ENCODE measurements at places on chromosomes 7 and 10. TPM values are rescaled to one million over a fixed set of nuclear protein-coding genes. Genes with fewer than 3 reads are reported as not detected.

Gene CYP3A4
- 0.07 TPM for polyA plus RNA-seq

- DNase-seq, result peak; percentile 93
Observed at GRCh38 chr7:94620703-94621118, 35.2 kb downstream of the SGCE start.

DNA sequence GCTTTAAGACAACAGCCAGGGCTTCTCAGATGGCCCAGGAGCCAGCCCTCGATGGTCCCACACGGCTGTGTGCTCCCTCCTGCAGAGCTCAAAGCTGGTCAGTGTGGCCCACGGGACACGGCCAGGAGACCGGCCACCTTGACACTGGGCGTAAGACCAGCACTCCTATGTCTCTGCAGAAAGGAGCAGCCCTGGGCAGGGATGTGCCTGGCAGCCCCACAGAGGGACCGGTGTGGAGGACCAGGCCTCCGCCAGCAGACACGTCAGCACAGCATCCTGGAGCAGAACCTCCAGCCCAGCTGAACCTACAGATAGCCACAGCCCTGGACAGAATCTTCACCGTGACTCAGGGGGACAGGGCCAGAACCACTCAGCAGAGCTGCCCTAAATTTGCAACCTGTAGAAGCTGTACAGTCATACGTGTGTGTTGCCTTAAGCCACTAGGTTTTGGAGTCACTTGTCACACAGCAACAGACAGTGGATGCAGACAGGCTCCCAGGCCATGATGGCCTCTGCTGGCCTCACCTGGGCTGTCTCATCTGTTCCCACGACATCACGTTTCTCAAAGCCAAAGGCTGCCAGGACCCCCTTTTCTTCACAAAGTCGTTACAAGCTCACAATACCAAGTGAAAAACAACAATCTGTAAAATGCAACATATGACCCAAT lies 132.4 kb downstream of the DIP2C start:
- DNase-seq, result no peak

DNA sequence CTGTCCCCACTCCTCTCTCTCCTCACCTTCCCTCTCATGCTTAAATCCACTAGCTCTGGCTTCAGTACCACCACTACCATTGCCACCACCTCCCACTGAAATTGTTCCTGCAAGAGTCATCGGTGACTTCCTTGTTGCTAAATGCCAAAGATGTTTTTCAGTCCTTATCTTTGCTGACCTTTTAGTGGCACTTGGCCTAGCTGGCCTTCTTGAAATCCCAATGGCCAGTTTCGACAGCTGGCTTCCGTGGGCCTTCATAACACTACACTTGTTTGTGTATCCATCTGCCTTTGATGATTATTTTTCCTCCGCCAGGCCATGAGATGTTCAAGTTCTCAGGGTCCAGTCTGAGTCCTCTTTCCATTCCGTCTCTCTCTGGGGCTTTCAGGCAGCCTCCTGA lies 118.2 kb upstream of the NANOS1 start:
- no peak for DNase-seq

DNA sequence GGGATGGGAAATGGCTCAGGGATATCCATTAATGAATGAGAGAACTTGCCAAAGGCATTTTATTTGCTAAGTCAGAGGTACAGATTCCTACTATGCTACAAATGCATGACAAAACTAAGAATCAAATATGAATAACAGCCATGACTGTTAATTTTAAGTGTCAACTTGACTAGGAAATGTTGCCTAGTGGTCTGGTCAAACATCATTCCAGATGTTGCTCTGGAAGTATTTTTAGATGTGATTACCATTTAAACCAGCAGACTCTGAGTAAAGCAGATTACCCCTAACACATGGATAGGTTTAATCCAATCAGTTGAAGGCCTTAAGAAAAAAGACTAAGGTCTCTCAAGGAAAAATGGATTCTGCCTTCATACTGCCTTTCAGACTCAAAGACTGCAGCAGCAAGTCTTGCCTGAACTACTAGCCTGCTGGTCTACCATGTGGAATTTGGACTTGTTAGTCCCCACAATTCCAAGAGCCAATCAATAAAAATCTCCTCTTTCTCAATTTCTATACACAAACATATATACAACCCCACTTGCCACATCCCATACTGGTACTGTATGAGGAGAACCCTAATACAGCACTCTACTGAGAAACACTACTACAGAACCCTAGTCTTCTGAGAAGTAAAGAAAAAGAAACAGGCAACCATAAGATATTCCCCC lies 119.1 kb downstream of the NRBF2 start:
- DNase-seq, result no peak

Gene AKR1D1
- not detected for polyA plus RNA-seq

Gene FAM25A
- not detected for polyA plus RNA-seq

DNA sequence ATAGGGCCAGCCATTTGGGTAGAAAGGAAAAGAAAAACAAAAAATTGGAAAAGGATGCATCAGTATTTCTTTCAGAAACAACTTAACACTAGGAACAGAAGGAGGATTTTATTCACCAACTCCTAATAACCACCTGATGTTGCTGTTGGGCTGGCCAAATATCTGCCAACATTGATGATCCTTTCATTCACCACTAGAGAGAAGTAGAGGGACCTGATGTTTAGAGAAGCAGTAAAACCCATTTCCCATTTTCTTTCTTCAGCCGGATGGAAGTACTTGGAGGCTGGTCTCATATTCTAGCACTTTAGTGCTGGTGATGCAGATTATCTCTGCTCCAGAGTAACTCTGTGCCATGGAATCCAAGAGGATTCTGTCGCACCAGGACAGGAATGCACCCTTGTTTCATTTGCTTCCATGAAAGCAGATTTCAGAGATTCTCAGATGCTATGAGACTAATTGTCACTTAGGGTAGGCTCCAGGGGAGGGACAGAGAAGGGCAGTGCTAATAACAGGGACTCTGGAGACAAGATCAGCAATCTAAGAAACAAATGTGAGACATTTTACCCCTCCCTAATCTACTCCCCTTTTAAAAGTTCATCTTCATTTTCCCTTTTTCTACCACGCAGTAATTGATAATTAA lies 3.1 kb downstream of the KLLN start:
- DNase-seq, result peak; percentile 82

DNA sequence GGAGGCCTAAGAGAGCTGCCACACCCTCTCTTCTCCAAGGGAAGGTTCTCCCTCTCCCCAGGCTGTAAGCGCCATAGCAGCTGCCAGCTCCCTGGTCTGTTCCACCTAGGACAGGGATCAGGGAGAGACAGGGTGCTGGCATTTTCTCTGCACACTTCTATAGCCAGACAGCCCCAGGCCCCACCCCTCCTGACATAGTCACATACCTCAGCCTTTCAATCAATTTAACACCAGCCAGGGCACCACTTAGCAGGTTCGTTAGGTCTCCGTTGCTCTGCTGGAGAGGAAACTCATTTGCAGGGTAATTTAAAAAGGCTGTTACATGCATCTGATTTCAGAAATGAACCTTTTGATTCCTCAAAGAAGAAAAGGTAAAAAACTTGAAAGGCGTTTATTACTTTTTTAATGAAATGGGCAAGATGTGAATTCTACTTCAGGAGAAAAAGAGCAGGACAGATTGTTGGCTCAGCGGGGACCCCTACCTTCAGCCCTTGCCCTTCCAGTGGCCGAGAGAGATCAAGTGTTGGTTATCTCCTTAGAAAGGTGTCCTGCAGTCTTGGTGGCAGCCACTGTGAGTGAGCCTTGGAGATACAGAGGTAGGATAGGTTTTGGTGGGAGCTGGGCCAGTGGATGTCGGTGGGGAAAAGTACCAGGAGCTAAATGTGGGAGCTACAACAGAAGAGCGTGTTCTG lies 180.5 kb upstream of the GALNT17 start:
- no peak for DNase-seq

GRCh38 chr10:80476685-80477084 lies 22.6 kb downstream of the TSPAN14 start:
- peak; percentile 72 for DNase-seq

DNA sequence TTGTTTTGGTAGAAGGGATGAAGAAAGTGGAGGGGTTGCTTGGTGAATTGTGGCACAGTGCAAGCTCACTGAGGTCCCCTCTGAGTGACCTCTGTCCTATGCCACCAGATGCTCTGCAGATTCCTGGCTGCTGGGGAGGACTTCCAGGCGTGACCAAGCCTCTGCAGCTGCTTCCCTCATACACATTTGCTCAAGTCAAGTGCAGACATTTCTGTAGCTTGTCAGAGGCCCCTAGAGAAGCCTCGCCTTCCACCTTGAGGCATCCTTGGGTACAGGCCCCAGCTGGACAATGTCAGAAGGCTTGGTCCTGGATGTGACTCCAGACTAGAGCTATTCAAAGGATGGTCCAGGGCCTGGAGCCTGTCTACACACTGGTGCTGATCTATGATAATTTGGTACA lies 464.2 kb downstream of the PLXNA4 start:
- DNase-seq, result peak; percentile 53

DNA sequence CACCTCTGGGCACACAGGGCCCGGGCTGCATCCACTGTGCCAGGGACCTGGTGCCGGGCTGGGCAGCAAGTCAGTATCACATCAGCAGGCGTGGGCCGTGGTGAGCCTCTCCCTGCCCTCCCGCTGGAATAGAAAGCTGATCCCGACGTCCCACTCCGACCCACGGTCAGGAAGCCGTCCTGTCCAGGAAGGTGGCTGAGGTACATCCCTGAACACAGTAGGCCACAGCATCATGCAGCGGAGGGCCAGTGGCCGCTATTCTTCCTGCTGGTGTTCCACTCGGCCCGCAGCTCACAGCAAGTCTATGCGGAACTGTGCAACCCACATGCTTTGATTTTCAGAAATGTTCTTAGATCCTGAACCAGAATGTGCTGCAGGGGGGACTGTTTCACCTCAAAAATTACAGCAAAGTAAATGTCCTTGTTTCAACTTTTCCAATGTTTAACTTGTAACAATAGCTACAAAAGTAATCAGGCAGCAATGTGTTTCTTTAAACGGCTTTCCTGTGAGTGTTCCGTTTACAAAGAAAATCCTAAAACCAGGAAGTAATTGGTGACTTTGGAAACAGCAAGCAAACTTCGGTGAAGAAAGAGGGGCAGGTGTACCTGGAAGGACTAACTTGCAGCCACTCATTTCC lies 676 bp upstream of the GPR146 start:
- no peak for DNase-seq

- DNase-seq, result peak; percentile 17
Observed at GRCh38 chr7:88835147-88835728, 39.7 kb upstream of the TEX47 start.
